ENCODE measurements at places on chromosomes 2 and 18.

GRCh38 chr2:44943031-44943692, 1.7 kb downstream of the SIX3 start:
- H3K27me3 ChIP-seq = peaks cover 97% of the 10 kb centered on the region
- DNase-seq = no peak
- no peaks in the 10 kb centered on the region for H3K36me3 ChIP-seq
- H3K27ac ChIP-seq = no peak overlapping the region
- H3K4me1 ChIP-seq = peaks cover 50% of the 10 kb centered on the region
- H3K4me3 ChIP-seq = peak overlapping the region; percentile 46

DNA sequence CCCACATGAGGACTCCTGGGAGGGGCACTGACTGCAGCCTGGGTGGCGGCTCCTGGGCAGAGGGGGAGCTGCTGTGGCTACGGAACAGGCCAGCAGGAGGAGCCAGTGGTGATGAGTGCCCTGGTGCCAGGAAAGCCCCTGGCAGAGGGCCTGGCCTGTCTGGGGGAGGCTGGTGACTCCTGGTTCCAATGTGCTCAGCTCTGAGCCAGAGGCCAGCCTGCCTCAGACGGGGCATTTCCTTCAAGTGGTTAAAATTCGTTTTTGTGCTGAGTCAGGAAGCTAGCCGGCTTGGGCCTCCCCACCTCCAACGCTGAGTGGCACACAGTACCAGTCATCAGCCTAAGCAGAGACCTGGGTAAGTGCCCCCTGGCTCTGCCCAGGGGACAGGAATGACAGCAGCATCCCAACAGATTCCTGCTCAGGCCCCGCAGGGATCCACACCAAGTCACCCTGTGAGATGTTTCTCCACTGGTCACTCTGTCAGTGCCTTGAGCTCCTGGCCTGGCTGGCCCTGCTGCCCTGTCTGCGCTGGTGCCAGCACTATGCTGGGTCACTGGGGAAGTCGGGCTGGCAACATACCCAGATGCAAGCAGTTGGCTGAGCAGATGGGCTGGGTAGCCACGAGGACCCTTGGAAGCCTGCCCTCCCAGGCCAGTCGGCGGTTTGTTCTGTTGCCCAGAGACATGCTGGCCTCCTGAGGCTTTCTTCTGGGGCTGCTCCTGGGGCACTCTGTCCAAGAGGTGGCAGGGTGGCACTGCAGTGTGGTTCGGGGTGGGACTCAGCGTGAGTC, 7.1 kb upstream of the KLF11 start:
- no peaks in the 10 kb centered on the region for H3K27me3 ChIP-seq
- peaks cover 49% of the 10 kb centered on the region for H3K4me1 ChIP-seq
- no peak overlapping the region for H3K4me3 ChIP-seq
- no peak for DNase-seq
- H3K27ac ChIP-seq = peak overlapping the region; percentile 70

DNA sequence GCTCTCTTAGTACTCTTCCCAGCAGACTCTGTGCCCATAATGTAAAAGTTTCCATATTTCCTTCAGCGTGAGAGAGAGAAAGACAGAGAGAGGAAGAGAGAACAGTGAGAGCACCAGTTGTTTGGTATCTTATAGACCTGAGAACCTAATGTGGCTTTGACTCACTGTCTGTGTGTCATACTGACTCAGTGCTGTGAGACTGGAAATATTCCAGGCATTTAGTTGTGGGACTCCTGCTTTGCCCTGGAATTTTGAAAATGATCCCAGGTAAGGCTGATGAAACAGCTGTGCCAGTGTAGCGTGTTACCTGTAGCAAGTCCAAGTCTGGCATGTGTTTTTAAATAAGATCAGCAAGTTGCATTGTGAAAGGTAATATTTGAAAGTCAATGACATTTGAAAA, 87.9 kb upstream of the KCNH7 start:
- H3K36me3 ChIP-seq = no peaks in the 10 kb centered on the region
- no peaks in the 10 kb centered on the region for H3K27me3 ChIP-seq
- DNase-seq = no peak
- no peak overlapping the region for H3K27ac ChIP-seq
- no peaks in the 10 kb centered on the region for H3K4me1 ChIP-seq
- H3K4me3 ChIP-seq = no peak overlapping the region

DNA sequence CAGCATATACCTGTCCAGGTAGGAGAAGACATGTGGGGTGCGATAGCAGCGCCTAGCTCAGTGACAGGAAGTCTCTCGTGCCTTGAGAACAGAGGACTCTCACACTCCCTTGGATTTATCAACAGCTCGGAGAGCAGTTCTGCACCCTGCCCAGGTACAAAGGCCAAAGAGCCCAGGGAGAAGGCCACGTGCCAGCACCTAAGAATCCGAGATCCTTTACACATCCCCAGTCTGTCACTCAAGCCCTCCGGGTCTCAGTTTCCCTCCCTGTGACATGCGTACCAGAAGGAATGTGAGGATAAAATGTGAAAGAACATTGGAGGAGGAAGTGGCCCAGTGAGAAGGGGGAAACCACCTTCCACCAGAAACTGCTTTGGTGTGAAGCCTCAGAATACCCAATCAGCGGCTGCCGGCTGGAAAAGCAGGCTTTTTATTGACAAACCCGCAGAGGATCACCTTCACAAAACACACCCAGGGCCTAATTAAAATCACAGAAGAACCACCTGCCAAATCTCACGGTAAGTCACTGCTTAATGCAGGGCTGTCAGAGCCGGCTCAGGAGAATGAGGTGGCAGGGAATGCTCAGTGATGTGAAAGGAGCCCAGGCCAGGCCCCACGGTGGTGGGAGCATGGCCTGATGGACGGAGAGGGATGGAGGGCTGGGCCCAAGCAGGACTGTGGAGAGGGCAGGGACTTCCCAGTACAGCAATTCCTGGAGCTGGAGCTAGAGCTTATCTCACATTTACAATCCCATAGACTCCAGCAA, 66.3 kb downstream of the MYO5B start:
- H3K27ac ChIP-seq = peak overlapping the region; percentile 22
- H3K4me1 ChIP-seq = no peaks in the 10 kb centered on the region
- no peak overlapping the region for H3K4me3 ChIP-seq
- no peaks in the 10 kb centered on the region for H3K36me3 ChIP-seq
- DNase-seq = no peak
- no peaks in the 10 kb centered on the region for H3K27me3 ChIP-seq

DNA sequence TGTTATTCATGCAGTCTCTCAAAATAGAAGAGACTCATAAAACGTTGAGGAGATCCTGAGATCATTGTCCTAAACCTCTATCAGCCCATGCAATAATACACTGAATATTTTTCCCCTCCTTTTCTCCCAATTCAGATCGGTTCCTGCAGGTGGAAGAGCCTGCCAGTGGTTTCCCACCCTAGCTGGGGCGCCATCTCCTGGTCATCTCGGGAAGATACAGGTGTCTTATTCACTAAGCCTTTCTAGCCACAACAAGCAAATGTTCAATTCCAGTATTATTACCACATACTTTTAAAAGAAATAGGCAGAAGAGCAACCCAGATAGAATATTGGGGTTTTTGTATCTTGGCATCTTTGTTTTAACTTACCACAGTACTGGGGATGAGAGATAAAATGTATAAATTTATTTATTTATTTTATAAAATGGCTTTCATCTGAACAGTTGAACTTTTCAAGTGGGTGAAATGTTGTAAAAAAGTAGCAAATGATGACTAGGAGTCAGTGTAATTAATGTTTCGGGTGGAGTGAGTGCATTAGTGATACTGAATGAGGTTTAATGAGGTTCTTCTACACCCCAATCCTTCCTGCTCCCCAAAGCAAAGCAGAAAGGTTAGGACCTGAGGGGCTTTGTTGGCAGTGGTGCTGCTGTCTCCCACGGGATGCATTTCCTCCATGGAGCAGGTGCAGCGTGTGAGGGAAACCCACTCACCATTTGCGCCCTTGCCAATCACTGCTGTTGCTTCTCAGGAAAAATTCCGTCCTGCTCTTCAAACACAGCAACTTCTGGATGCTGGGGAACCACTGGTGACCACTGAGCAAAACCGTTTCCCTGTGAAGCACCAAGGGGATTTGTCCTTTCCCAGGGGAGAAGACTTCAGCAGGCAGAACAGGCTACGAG, 147.1 kb upstream of the FHL2 start:
- H3K27ac ChIP-seq = no peak overlapping the region
- H3K36me3 ChIP-seq = no peaks in the 10 kb centered on the region
- DNase-seq = no peak
- peaks cover 8% of the 10 kb centered on the region for H3K4me1 ChIP-seq
- H3K4me3 ChIP-seq = no peak overlapping the region

- H3K27me3 ChIP-seq = peaks cover 4% of the 10 kb centered on the region
- no peak overlapping the region for H3K27ac ChIP-seq
- H3K4me1 ChIP-seq = peaks cover 10% of the 10 kb centered on the region
Measured at GRCh38 chr18:35756506-35757117, 175.1 kb downstream of the GALNT1 start.
